ENCODE measurements at places on chromosomes 11 and 22.

DNA sequence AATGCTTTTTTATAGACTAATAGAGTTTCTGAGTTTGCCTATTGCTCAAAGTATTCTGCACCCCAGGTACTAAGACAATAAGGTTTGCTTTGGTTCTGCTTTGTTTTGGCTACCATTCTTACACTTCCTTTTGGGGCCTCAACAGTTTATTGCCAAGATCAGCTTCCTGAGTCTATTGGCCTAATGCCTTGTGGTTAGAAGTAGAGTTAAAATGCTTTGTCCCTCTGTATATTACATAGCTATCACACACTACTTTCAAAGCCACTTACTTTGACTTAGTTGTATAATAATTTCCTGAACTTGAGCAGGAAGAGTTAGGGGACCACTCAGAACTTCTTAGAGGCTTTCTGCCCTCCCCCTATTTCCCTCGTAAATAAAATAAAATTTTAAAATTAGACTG, 96.5 kb downstream of the DLG2 start:
- DNase-seq, result no peak

- peak; percentile 86 for DNase-seq
Observed at GRCh38 chr22:30426388-30427353, 1.1 kb downstream of the MTFP1 start.

GRCh38 chr22:30036656-30037055, 43.6 kb upstream of the HORMAD2 start:
- no peak for DNase-seq

DNA sequence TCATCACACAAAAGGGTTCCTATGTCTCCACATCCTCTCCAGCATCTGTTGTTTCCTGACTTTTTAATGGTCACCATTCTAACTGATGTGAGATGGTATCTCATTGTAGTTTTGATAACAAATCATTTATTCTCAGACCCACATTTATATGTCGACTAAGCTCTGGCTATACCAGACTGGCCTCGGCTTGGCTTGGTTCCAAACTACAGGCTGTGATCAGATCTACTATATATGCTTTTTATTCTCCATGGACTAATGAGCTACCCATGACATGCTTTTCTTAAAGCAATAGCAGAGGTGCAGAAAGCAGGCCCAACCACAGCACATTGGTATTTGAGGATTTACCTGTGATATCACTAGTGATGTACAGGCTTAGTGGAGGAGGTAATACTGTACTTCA, 139.8 kb upstream of the PGR start:
- DNase-seq, result no peak

GRCh38 chr11:79506734-79507344, 66.0 kb upstream of the TENM4 start:
- no peak for DNase-seq

GRCh38 chr11:86370922-86371594, 3.6 kb upstream of the CCDC81 start:
- DNase-seq, result no peak

GRCh38 chr22:17607891-17608521, 20.5 kb downstream of the ATP6V1E1 start:
- DNase-seq, result no peak

DNA sequence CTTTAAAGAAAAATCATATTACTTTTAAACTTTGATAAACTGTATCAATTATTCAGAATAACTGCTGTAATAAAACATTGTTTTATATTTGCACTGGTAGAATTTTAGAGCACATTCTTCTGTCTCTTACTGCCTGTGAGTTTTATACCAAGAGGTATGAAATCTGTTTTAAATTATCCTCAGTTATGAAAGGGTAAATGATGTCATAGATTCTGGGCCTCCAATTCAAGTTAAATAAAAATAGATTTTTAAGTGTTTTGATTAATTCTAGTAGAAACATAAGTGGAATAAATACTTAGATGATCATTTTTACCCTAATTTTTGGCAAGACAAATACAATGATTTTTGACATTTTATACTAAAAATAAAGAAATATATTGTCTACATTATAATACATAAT, 93.0 kb downstream of the GUCY1A2 start:
- DNase-seq, result no peak

- DNase-seq, result no peak
Observed at GRCh38 chr11:68009391-68010089, 587 bp upstream of the ALDH3B1 start.

- no peak for DNase-seq
Observed at GRCh38 chr11:94737171-94737611, 31.0 kb upstream of the AMOTL1 start.

DNA sequence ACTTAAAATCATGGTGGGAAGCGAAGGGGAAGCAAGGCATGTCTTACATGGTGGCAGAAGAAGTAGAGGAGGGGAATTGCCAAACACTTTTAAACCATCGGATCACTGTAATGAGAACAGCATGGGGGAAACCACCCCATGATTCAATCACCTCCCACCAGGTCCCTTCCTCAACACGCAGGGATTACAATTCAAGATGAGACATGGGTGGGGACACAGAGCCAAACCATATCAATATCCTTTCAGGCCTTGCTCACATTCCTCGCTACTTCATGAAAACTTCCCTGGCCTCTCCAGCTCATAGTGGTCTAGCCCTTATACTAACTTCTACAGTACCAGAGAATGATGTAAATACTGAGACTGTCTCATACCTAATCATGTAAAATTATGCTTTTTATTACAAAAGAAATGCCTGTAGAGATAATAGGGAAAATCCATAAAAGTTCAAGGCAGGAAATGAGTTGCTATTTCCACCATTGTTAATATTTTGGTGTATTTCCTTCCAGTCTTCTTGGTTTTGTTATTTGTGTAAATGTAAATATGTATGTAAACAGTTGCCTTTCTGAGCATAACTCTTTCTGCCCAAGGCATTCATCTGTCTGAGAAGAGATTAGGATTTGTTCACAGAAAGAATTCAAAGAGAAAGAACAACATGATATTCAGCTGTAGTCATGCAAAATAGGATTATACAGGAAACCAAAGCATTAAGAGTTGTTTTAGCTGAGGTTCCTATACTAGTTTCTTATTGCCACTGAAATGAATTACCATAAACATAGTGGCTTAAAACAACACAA, 104.3 kb upstream of the LDLRAD3 start:
- DNase-seq, result no peak

DNA sequence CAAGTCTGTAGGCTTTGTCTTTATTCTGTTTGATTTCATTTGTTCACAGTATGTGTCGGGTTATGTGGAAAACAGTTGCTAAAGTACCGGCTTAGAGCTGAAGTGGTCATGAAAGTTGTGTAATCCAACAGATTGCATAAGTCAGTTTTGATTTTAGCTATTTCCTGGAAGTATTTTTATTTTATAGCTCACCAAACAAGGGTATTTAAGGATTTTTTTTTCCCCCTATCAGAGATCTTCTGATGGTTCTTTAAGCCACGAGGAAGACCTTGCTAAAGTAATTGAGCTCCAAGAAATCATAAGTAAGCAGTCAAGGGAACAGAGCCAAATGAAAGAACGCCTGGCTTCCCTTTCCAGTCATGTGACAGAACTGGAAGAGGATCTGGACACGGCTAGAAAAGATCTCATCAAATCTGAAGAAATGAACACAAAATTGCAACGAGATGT, 55.9 kb downstream of the PPFIA1 start:
- no peak for DNase-seq

GRCh38 chr11:122788781-122789535, 49.3 kb upstream of the CRTAM start:
- no peak for DNase-seq

DNA sequence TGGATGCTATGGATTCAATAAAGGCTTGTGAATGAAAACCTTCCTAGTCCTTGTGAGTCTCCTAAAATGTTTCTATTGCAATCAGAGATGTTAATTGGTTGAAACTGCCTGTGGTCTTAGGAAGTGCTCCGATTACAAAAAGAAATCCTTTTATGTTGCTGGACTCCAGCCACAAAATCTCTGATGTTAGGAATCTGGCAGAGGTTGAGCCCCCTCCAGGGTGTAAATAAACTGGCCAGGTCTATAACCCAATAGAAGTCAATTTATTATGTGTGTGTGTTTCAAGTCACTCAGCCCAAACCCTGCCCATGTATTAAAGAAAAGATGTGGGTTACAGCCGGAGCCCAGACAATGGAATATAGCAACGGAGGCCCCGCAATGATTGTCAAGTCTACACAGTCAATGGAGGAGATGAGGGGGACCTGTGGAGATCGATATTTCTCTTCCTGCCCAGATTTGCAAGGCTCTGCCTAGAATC, 218.1 kb upstream of the SORL1-AS1 start:
- DNase-seq, result no peak

GRCh38 chr22:22079404-22080148, 97.0 kb upstream of the TOP3B start:
- DNase-seq, result no peak

GRCh38 chr11:83256602-83257340, 29.4 kb downstream of the CCDC90B start:
- no peak for DNase-seq

- no peak for DNase-seq
Observed at GRCh38 chr11:122199661-122200060, 83.6 kb upstream of the BLID start.

DNA sequence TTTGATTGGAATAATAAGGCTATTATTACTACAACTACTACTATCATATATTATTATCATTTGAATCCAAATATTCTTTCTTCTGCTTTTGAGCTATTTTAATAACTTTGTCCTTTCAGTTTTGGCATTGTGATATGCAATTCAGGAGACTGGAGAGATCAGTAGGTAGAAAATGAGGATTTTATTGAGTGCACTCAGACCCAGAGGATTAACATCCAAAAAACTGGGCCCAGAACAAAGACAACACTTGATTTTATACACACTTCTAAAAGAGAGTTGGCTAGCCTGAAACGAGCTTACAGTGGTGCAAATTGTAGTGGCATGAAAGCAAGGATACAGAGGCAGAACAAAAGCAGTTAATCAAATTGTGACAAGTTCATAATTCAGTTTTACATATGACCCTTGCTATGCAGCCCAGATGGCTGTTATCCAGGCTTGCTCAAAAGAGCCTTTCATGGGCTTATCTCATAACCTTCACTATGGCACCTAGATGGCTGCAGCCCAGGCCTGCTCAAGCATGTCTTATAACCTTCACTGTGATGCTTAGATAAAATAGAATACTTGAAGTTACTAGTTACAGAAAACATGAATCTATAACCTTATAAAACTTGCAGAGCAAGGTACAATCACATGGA, 796.3 kb upstream of the RAG2 start:
- no peak for DNase-seq

GRCh38 chr11:34250732-34251588, 106.8 kb downstream of the ABTB2 start:
- peak; percentile 87 for DNase-seq

GRCh38 chr11:65207918-65208784, 26.4 kb downstream of the CAPN1 start:
- no peak for DNase-seq

DNA sequence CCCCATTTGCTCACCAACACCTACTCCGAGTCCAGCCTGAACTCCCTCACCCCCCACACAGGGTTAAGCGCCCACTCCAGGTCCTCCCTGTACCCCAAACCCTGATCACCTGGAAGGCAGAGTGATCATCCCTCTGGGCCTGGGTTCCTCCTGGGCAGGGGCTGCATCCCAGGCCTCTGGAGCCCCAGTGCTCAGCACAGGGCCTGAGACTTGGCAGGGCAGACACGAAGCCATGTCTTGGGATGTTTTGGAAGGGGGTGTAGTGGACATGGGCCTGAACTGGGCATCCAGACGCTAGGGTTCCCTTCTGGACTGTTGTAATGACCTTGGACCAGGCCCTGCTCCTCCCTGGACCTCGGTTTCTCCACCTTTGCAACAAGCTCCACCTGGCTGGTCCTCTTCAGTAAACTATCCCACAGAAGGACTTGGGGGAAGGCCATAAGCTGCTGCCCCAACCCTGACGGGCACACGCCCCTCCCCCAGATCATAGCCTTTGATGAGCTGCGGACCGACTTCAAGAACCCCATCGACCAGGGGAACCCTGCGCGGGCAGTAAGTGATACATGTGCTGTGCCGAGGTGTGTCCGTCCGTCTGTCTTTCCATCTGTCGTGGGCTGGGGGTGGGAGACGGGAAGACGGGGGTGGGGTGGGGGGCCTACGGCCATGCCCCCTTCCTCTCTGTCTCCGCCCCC, 3.9 kb downstream of the CNIH2 start:
- DNase-seq, result no peak

DNA sequence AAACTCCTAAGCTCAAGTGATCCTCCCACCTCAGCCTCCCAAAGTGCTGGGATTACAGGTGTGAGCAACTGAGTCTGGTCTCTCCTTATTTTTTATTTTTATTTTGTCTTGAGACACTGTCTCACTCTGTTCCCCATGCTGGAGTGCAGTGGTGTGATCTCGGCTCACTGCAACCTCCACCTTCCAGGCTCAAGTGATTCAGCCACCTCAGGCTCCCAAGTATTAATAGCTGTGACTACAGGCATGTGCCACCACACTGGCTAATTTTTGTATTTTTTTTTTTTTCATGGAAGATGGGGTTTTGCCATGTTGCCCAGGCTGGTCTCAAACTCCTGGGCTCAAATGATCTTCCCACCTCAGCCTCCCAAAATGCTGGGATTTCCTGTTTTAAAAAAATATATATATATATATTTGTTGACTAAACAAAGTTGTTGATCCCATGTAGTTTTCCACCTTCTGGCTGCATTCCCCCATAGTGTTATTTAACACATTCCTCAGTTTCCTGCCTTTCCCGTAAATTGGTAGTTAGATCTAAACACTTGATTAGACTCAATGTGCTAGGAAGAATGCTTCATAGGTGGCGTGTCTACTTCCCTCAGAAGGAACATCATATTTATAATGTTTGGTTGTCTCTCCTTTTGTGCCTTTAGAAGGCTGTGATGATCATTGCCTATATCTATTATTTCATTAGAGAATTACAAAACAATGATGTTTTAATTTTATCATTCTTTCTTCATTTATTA, 38.8 kb downstream of the LRRC32 start:
- DNase-seq, result no peak

DNA sequence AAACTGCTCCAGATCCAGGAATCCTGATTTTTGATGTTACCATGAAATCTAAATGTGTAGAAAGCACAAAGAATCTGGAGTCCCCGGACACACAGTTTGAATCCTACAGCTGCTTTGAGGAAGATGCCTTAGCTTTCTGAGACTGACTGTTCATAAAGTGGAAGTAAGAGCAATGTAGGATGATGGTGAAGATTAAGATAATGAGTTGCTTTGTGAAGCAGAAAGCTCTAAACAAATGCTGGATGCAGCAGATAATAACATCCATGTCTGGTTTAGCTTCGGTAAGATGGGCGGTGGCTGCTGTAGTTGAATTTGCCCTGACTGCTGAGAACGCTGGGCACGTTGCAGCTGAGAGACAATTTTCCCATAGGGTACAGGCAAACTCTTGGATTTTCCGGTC, 20.1 kb downstream of the OVOL1 start:
- no peak for DNase-seq

DNA sequence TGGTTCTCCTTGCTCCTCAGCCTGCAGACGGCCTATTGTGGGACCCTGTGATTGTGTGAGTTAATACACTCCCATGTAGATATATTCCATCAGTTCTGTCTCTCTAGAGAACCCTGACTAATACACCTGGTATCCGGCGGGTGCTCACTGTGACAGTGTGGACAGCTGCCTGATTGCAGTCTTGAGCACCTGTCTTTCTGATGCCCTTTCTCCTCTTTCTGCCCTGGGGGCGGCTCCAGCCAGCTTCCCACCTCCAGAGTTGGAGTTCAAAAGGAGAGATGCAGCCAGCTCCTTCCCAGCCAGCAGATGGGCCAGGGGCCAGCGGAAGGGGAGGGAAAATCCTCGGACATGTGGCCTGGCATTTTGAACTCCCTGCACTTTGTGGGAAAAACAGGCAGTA, 15.0 kb downstream of the SMIM38 start:
- DNase-seq, result no peak

Data from RWPE2 (cell line).